ENCODE measurements at places on chromosomes 7 and 10. TPM values are rescaled to one million over a fixed set of nuclear protein-coding genes. Genes with fewer than 3 reads are reported as not detected.

DNA sequence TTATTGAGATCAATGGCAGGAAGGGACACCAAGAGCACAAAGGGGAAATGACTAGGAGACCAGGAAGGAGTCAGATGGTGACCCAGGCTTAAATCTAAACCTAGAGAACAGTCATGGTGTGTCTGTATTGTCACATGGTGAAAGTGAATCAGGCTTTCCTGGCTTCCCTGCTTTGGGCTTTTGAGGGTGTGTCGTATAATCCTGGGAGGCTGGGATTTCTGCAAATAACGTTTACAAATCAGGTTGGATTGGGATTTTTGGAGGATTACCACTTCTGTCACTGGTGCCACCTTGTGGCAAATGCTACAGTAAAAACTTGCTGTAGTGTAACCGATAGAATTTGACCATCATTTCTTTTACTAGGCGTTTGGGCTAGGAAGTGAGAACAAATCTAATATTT is 502.6 kb downstream of the NRG3 start:
- H3K27me3 ChIP-seq = no peaks in the 10 kb centered on the region
- no peaks in the 10 kb centered on the region for H3K36me3 ChIP-seq
- no peaks in the 10 kb centered on the region for H3K4me1 ChIP-seq
- DNase-seq = no peak

- no peaks in the 10 kb centered on the region for H3K27me3 ChIP-seq
- DNase-seq = no peak
- H3K4me1 ChIP-seq = no peaks in the 10 kb centered on the region
- no peak overlapping the region for H3K27ac ChIP-seq
These were observed 97.3 kb upstream of the KCNIP2 start for GRCh38 chr10:101940916-101941315.

DNA sequence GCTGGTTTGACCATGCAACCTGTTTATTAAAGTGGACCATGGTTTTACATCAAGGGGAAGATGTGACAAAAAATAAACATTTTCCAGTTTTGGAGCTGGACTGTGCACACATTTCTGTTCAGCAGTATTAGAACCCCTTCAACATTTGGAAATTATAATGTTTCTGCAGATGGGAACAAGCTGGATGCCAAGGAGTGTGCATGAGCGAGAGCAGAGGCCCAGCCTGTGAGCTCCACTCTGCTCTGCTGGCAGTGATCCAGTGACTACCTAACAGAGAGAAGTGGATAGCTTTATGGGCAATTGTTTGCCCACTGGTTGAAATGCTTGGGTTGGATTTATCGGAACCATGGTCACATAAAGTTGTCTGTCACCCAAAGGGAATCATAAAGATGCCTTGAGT is 456.7 kb downstream of the NRG3 start:
- no peaks in the 10 kb centered on the region for H3K27me3 ChIP-seq
- no peaks in the 10 kb centered on the region for H3K4me1 ChIP-seq
- H3K4me3 ChIP-seq = no peak overlapping the region

The AMPH gene
- 9.0 TPM for total RNA-seq

DNA sequence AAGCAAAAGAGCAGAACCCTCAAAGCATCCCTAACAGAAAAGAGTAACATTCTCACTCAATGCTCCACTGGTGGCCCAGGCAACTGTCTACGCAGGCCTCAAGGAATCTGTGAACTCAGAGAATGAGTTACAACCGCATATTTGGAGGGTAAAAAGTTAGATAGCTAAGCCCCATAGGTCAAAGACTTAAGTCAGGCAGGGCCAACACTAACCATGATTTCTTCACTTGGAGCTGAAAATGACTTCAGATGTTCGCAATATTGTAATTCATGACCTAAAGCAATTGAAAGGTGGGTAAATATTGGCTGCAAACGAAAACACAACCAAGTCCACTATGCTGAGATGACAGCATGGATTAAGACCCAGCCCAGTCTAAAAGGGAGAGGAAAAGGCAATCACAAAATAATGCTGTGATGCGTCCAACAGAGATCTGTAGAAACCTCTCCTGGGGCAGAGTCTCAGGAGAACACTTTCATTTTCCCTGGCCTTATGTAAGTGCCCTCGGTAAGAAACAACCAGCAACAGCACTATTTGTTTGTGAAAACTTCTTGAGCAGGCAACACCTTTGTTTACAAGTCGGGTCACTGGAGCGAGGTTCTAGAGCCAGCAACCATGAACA is 176.5 kb downstream of the TNS3 start:
- H3K36me3 ChIP-seq = no peaks in the 10 kb centered on the region
- H3K4me1 ChIP-seq = peaks cover 32% of the 10 kb centered on the region
- peak overlapping the region; percentile 59 for H3K27ac ChIP-seq
- no peaks in the 10 kb centered on the region for H3K27me3 ChIP-seq
- no peak overlapping the region for H3K4me3 ChIP-seq
